ENCODE measurements at places on chromosomes 6 and 20.

DNA sequence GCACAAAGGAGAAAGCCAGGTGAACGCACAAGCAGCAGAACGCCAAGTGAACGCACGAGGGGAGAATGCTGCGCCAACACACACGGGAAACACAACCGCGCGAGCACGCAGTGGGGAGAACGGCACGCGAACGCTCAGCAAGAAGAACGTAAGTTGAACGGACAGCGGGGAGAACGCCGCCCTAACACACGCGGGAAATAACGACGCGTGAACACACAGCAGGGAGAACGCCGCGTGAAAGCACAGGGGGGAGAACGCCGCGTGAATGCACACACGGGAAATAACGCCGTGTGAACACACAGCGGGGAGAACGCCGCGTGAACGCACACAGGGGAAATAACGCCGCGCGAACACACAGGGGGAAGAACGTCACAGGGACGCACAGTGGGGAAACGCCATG, 54.7 kb downstream of the RNASET2 start:
- no peak for DNase-seq

- DNase-seq, result no peak
These were observed 70.5 kb downstream of the RREB1 start for GRCh38 chr6:7178280-7178679.

GRCh38 chr6:38080889-38081288, 261.4 kb downstream of the ZFAND3 start:
- DNase-seq, result no peak

DNA sequence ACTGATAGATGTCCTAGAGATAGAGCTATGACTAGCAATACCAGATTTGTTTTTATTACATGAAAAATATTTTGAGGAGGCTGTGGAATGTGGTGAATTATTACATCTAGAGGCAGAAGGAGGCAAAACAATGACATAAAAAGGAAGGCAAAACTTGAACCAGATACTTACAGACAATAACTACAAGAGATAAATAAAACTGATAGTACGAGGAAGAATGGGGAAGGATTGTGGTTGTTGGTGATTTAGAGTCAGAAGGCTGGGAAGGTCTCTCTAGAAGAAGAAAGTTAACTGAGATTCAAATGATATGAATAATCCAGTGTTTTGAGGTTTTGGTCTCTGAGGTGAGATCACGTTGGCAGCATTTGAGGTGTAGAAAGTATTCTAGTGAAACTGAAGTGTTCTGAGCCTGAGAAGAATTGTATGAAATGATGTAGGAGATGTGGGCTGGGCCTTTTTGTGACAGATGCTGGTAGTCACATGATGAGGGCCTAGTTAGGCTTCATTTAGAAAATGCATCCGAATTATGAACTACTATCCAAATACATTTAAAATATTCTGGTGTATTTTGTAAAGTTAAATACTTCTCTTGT, 589.1 kb downstream of the EYS start:
- DNase-seq, result no peak

- DNase-seq, result no peak
These were observed 29.2 kb downstream of the DLGAP4 start for GRCh38 chr20:36335206-36335870.

- no peak for DNase-seq
These were observed 662.1 kb upstream of the ID4 start for GRCh38 chr6:19175023-19175422.

DNA sequence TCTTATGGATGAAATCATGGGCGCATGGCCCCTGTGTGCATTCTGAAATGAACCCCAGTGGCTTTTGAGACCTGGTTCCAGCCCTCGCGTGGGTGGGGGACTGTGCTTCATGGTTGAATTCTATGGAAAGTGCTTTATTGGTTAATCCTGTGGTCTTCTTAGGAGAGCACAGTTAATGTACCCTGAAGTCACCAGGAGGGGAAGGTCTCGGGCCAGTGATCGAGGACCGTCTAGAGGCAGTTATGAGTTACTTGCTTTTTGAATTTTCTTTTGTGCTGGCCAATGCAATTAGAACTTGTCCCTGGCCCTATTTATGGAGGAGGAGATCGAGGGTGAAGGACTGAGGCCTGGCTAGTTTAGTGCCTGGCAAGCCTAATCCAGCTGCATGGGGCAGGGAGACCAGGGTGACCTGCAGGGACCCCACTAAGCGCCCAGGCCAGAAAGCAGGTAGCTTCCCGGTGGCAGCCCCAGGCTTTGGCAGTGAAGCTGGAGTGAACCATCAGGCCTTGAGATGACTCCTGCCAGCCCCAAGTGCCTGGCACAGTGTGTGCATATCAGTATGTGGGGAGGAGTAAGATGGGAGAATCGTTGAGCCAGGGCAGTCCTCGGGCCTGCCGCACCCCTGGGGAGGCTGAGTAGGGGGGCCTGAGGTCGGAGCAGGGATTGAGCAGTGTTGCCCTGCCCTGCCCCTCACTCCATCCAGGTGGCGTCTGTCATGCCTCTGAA, 144.6 kb upstream of the RNF24 start:
- no peak for DNase-seq

GRCh38 chr6:42228305-42228704, 10.6 kb upstream of the MRPS10 start:
- no peak for DNase-seq

GRCh38 chr6:19866173-19866984, 29.2 kb downstream of the ID4 start:
- DNase-seq, result no peak
